ENCODE measurements at places on chromosomes 7 and 10.
A peak's percentile ranks its signal among the peaks of the same experiment; 100 is the strongest.

DNA sequence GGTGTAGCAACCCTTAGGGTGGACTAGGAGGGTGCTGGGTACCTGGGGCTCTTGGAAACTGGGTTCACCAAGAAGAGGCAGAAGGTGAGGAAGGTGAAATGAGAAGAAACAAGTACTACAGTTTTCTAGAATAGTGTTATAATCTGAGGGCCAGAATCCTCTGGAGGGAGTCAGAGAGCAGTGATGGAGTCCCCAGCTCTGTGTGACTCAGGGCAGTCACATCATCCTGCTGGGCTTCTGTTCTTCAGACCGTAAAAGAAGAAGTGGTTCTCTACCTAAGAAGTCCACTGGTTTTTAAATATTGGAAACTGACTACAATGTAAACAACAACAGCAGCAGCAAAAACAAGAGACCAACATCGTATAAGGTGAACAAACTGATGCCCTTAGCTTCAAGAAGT is 197.3 kb downstream of the PRPF18 start:
- peak; percentile 70 for DNase-seq

- DNase-seq: no peak
These were observed 2.1 kb downstream of the ETV1 start for GRCh38 chr7:13987395-13987794.

DNA sequence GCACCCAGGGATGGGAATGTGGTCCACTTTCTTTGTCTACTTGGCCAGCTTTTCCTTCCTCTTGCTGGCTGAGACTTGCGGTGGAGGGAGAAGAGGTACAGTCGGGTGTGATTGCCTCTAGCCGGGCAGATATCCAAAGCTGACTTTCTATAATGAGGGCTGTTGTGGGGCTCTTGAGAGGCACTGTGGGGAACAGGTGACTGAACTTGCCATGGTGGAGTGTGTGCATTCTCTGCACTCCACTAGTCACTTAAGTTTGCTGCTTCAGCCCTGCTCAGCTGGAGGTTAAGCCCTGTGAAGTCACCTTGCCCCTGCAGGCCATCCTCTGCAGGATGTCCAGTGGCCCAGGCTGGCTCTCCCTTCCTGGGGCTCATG is 116.6 kb downstream of the AOAH start:
- DNase-seq: no peak

DNA sequence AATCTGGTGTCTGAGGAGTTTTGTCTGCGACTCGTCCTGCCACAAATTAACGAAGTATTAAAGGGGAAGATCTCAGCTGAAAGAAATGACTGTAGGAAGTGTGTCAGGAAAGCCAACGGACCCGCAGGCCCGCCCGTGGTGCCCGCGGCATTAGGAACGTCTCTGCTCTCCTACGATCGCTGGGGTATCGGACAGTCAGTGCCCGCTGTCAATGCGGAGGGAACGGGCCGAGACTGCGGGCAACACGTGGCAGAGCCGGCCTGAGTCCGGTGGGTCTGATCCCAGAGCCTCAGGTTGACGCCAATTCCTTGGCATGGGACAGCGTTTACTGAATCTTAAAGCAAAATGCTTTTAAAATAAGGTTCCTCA is 128.7 kb downstream of the KBTBD2 start:
- DNase-seq: no peak

DNA sequence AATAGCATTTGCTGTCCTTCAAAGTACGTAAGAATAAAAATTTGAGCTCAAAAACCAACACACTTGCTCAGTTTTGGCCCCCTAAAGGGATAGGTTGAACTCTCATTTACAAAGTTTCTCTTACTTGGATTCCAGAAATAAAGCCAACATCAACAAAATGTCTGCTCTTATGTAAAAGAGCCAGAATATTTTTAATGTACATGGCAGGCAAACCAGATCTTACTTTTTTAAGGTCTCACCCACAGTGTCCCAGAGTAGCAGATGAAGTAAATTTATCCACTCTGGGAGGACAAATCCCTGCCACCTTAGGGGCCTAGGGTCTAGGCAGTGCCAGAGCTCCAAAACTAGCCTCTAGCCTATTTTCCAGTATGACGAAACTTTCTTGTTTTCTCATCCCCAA is 159.6 kb downstream of the SKAP2 start:
- no peak for DNase-seq

GRCh38 chr10:86162696-86163400 is 203.7 kb downstream of the GRID1 start:
- no peak for DNase-seq

DNA sequence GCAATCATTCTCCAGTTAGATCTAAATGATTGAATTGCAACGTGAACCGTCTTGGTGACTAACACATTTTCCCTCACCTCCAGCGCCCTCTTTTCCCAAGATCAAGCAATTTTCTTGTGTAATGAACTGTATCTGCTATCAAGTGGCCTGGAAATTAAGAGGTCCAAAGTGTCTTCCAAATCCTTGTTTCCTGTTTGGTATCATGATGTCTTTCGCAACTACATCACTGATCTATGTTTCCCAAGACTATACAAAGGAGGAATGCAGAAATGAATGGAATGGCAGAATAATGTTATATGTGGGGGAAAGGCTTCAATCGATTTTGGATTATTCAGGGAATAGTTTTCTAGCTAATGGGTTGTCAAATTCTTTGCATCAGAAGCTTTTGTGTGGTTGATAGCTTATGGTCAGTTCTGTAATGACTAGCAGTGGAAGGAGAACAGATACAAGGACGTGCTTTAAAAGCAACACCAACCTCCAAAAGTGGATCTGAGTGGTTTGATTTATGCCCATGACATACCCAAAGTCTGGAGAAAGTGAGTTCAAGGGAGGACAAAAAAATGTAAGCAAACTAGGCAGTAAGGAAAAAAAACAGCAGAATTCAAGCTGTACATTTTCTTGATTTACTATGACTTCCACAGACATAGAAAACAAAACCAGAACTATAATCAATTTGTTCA is 14.6 kb upstream of the ZEB1 start:
- no peak for DNase-seq

GRCh38 chr7:103124429-103124979 is 24.4 kb downstream of the NAPEPLD start:
- no peak for DNase-seq

- DNase-seq: no peak
These were observed 86.4 kb downstream of the ANKRD61 start for GRCh38 chr7:6117533-6117932.

- no peak for DNase-seq
These were observed 159.6 kb upstream of the SLC26A5 start for GRCh38 chr7:103605640-103606039.

GRCh38 chr10:121800146-121800545 is 127.7 kb downstream of the ATE1 start:
- no peak for DNase-seq

- DNase-seq: no peak
These were observed 80.3 kb upstream of the FAM171A1 start for GRCh38 chr10:15451137-15452094.

DNA sequence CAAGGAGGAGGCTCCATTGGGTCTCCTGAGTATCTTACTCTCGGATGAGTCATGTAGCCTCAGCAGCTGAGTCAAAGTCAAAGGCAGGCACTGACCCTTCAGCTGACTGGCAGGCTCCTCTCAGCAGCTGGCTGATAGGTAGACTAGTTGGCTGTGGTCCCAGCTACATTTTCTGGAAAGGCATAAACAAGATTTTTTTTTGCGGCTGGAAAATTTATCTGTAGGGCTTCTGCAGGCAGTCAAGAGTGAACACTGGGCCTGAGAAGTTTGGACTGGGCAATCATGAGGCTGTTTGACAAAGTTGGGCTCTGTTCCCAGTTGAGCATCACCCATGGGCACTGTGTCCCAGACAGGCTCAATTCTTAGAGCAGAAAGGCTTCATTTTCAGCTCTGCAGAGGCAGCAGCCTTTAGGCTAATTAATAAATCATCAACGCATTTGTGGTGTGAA is 796.2 kb downstream of the CCSER2 start:
- no peak for DNase-seq

DNA sequence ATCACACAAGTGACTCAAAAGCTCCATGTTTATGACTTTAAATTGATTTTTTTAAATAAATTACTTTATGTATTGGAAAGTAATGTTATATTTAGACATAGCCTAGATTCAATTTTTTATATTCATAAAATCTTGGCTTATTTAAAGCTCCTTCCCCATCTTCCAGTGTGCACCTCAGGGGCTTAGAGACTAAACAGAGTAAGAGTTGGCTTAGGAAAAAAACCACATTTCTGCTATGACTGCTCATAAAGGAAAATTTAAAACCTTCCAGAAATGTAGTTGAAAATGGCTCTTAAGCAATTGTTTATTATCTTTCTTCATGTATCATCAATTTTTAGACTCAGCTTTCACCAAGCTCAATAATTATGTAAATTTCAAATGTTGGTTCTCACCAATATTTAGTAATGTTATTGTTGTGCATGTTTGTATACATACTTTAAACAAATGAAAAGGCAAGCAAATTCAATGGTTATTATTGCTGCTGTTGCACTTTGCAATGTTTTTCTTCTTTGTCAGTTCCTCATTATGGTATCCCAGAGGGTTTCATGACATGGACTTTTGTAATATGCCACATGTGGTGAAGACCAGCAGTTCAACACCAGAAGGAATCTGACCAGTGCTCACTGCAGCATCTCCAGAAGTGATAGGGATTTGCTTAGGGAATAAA is 700.1 kb upstream of the ANKRD30A start:
- DNase-seq: no peak

- DNase-seq: no peak
These were observed 35.7 kb upstream of the MTPAP start for GRCh38 chr10:30384701-30385201.

Data from CD4-positive, alpha-beta T cell treated with Interleukin-15 for 4 hours (primary cell).